ENCODE measurements at places on chromosomes 3 and 15. TPM values are rescaled to one million over a fixed set of nuclear protein-coding genes. Genes with fewer than 3 reads are reported as not detected.

- DNase-seq = no peak
Measured at GRCh38 chr15:80586161-80586560, 108.9 kb upstream of the ABHD17C start.

DNA sequence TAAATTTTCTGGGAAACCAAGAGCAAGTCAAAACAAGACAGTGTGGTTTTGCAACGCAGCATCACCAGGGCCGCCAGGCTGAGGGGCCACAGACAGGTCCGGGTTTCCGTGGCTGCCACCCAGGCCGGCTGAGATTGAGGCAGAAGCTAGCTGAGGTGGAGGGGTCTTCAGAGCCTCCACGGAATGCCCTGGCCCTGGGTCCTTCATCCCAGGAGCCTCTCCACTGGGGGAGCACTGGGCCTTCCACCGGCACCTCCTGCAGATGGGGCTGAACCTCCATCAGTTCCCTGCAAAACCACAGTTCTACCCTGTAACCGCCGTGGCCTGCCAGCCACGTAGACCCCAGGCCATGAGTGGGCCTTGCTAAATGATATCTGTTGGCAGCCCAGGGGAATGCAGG, 152.7 kb downstream of the CHSY1 start:
- no peak for DNase-seq

DNA sequence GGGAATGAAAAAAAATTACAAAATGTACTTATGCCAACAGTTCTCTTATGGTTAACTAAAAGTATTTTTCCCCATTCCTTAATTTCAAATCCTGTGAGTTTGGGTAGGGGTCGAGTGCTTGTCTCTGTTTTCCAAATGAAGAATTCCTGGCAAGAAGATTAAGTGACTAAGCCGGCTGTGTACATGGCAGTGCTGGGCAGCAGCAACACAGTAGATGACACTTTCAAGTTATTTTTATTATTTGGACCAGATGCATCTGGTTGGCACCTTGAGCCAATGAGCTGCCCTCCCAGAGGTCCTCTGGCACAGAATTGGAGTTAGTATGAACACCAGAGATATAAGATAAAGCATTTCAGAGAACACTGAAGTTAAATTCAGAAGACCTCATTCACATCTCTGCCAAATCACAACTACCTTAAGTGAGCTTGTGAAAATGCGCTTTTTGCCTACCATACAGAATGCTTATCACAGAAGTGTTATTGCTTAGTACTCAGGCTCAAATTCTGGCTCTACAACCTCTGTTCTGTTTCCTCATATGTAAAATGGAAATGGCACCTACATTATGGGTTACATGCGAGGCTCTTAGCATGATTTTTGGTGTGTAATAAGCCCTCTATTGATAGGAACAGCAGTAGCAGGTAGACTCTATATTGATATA, 256.9 kb downstream of the UBE2E2 start:
- DNase-seq = peak; percentile 15

- DNase-seq = no peak
Measured at GRCh38 chr3:133491481-133492059, 81.9 kb upstream of the CDV3 start.

GRCh38 chr3:133531981-133532380, 41.5 kb upstream of the CDV3 start:
- DNase-seq = no peak

DNA sequence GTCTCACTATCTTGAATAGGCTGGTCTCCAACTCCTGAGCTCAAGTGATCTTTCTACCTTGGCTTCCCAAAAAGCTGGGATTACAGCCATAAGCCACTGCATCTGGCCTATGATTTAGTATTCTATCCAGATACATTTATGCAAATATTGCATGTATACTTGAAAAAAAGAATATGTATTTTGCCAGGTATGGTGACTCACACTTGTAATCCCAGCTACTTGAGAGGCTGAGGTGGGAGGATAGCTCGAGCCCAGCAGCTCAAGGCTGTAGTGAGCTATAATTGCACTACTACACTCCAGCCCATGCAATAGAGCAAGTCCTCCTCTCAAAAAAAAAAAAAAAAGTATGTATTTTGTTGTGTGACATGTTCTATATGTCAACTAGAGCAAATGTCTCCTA, 54.4 kb downstream of the SLC15A2 start:
- no peak for DNase-seq

DNA sequence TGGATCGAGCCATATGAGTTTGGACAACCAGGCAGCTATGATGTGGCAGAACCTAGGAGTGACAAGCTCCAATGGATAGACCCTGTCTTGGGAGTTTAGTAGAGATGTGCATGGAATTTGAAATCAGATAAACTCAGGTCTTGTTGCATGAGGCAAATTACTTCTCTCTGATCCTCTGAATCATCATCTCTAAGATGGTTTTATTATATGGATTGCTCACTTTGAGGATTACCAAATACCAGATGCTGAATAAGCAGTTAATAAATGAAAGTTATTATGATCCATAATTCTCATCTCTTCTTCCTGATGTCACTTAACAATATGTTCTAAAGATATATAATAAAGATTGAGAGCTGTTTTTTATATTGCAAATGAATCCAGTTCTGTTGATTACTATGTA, 622.2 kb downstream of the NTRK3 start:
- DNase-seq = no peak

- DNase-seq = no peak
Measured at GRCh38 chr3:123158330-123158729, 43.4 kb upstream of the SEC22A start.

Gene SGO1
- 6.8 TPM for total RNA-seq

All from cerebellum (tissue), 4 donors.